ENCODE measurements at places on chromosomes 11 and 22.

DNA sequence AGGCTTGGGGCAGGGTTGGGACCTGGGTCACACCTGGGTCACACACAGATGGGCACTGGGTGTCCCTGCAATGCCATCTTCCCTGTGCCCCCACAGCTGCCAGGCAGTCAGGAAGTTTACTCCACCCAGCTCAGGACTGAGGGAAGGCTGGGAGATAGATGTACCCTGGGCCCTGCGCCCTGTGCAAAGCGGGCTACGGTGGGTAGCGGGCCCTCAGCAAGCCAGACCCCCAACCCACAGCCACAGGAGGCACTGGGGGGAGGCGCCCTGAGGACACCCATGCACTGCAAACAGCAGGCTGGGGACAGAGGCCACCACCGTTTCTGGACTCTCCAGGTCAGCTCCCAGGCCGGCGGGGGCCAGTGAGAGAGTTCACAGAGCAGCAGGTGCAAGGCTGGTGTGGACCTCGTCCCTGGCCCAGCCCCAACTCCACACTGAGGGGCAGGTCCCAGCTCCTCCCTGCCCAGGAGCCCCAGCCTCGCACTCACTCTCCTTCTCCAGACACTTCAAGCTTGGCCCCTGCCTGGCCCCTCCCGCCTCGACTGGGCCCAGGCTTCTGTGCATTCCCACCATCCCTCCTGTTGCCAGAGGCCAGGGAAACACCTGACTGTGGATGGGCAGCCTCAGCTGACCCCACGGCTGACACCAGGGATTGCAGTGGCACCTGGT lies 4.9 kb downstream of the DUSP8 start:
- DNase-seq, result no peak

DNA sequence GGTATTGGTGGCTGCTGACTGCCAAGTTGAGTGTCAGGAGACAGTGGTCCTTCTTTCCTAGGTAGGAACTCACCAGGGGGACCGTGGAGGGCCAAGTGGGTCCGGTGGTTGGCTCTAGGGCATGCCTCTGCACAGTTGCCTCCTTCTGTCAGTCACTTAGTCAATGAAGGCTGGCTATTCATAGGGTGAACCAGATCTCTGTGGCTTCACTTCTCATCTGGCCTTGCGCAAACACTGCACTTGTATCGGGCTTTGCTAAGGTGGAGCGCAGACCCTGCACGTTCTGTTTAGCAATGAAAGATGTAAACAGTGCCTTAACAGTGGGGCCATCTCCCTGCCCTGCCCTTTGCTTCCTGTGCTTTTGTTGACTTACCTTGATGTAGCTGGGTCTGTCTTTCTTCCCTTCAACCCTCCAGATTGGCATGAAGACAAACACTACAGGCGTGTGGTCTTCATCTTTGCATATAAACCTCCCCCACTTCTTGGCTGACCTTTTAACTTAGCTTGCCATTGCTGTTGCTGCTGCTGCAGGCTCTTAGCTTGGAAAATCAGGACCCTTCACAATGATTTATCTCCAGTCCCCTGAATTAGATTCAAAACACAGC lies 6.7 kb upstream of the SORL1-AS1 start:
- DNase-seq, result no peak

DNA sequence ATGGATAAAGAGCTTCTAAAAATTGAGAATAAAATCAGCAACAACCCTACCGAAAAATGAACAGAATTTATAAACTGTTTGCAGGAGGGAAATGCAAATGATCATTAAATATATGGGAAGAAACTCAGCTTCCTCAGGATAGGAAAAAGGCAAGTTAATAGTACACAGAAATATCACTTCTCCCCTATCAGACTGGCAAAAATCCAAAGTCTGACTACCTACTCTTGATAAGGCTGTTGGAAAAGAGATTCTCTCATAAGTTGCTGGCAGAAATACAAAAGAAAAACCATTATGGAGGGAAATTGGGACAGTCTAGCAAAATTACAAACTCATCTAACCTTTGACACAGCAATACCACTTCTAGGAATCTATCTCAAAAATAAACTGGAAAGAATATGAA lies 100.9 kb upstream of the LDLRAD3 start:
- DNase-seq, result no peak

GRCh38 chr11:130719220-130719915 lies 196.9 kb downstream of the SNX19 start:
- DNase-seq, result no peak

GRCh38 chr11:69537126-69537525 lies 55.7 kb downstream of the LINC01488 start:
- no peak for DNase-seq

DNA sequence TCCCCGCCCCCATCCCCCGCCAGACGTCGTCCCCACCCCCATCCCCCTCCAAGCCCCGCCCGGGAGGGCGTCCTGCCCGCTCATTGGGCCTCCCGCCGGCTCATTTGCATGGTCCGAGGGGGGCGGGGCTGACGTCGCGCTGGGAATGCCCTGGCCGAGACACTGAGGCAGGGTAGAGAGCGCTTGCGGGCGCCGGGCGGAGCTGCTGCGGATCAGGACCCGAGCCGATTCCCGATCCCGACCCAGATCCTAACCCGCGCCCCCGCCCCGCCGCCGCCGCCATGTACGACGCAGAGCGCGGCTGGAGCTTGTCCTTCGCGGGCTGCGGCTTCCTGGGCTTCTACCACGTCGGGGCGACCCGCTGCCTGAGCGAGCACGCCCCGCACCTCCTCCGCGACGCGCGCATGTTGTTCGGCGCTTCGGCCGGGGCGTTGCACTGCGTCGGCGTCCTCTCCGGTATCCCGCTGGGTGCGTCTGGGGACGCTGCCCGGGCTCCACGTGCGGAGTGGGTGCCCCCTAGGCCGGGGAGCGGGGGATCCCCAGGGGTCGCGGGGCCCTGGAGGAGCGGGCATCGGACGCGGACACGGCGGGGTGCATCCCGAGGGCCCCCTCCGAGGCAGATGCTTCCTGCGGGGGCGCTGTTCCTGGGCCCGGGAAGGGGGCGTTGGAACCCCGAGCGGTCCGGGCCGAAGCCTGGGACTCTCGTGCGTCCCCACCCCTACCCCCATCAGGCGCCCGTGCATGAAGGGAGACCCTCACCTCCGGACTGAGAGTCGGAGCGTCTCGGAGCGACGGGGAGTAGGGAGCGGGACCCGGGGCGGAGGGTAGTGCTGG lies at the start of gene PNPLA3:
TSS of gene PNPLA3 (plus strand) at position 175 of the 834 bp plus-strand sequence. CDS start at position 282, 107 bp downstream.
- DNase-seq, result peak; percentile 92

- no peak for DNase-seq
Measured at GRCh38 chr22:27632451-27633295, 168.9 kb downstream of the MN1 start.

GRCh38 chr11:65187146-65187675 lies 5.5 kb downstream of the CAPN1 start:
- no peak for DNase-seq

GRCh38 chr11:57457643-57458023 lies 2.7 kb upstream of the RTN4RL2 start:
- no peak for DNase-seq

DNA sequence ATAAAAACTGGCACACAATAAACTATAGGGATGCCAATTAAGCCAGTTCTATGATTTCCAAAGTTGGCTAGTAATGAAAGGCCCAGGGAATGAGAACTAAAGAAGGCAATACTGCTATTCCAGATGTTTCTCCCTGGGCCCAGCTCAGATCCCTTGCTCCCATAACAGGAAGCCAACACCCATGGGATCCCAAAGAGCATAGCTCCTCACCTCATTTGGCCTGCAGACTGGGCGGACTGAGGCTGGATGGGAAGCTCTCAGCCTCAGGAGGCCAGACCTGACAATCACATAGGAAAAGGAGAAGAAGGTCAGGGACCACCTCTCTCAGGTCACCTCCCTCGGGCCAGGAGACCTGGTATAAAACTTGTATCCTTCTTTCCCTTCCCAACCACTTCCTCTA lies 5.3 kb downstream of the TBC1D10A start:
- no peak for DNase-seq

DNA sequence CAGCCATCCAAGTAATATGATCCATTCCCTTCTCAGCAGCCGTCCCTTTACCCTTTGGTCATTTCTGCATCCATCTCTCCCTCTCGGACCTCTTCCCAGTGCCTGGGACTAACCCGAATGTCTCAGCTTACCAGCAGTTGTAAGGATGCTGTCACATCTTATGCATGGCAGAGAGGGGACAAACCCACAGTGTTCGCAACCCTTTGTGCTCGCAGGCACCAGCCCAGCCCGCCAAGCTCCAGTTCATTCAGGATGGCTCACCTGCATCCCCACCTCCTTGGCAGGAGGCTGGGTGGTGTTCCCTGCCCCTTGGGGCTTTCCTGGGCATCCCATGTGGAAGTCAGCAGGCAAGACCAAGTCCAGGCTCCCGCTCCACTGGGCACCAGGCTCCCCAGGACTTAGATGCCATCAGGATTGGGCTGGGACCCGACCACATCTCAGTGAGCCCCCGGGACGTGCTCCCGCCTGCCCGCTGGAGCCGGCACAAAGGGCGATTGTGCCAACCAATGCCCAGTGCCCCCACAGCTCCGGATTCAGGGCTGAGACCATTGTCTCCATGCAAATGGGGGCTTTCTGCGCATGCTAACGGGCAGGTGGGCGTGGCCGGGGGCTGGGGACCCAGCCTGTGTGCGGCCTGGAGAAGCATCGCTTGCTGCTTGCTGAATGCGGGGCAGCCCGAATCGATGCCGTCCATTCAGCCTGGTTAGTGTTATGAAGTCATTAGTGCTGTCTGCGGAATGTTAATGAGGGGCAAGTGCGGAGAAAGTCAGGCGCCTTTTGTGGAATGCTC lies 108.6 kb downstream of the KCNQ1OT1 start:
- DNase-seq, result peak; percentile 20

DNA sequence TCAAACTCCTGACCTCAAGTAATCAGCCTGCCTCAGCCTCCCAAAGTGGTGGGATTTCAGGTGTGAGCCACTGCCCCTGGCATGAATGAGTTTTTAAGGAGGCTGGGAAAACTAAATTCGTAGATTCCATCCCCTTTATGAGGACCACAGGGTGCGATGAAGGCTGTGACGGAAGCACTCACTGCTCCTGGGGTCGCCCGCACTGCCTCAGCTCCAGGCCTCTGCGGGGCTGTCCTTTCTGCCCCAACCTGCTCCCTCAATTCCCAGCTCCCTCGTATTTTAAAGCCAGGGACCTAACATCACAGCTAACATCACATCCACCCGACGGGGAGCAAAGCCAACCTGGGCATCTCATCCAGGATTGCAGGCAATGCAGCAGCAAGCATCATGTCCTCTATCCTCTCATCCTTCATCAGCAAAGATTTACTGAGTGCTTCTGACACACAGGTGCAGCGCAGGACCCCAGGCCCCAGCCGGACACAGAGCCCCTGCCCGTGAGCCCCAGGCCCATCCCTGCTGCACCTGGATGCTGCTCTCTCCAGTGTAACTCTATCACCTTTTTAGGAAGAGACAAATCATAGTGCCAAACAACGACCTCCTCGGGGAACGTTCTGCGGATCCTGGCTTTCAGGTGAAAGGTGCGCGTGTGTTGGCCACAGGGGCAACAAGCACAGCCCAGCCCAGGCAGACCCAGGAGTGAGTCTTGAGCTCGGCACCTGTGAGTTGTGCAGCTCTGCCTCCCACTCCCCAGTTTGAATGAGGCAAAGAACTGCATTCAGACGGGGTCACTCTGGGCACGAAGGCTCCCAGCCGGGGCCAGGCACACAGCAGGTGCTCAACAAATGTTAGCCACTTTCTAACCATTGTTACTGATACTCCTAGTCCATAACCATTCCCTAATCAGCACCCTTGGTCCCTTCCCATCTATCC lies 134.3 kb downstream of the CRYBB2 start:
- DNase-seq, result no peak

GRCh38 chr11:67423466-67423865 lies 4.8 kb upstream of the RPS6KB2 start:
- DNase-seq, result no peak

- no peak for DNase-seq
Measured at GRCh38 chr11:130034236-130034635, 31.6 kb upstream of the PRDM10 start.

DNA sequence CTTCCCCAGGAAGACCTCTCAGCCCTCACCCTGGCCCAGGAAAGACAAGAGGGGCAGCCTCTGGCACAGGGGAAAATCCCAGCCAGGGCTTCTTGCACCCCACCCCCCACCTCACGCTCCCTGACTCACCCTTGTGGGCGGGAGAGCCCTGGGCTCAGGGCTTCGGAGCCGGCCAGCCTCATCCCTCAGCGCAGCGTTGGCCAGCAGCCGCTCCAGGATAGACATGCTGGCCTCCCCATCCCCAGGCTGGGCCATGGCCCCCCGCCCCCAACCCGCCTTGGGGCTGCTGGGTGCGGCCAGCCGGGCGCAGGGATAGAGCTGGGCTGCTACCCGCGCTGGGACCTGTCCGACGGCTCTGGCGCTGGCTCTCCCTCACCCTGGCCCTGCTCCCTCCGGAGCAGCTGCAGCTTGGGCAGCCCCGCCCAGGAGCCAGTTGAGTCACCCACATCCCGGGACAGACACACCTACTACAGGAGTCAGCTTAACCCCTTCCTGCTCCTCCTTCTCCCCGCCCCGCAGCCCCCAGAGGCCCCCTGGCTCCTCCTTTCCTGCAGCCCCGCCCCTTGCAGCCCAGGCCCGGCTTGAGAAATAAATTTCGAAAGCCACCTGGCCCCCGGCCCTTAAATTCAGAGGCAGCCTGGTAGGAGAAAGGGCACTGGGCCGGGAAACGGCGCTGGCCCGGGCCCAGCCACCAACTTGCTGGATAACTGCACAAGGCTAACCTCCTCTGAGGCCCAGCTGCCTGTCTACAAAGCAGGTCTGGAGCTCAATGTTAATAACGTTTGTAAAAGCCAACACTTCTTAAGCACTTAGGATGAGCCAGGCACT lies 13.4 kb downstream of the TNKS1BP1 start:
- peak; percentile 93 for DNase-seq

DNA sequence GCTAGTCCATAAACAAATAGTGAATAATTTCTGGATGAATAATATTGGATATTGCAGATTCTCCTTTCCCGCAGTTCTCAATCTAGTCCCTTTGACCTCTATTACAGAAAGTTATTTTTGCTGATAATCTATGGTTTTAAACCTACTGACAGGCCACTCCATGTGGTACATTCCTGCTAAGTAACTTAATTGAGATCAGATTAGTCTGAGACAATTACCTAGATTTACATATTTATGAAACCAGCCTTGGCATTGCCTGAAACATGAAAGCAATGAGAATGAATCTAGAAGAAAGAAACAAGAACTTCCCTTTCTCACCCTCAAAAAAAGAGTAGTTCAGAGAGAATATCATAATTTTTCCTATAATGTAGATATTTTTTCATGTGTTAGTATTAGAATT lies 964.2 kb downstream of the JRKL start:
- DNase-seq, result no peak

Measured in GM13976 (cell line).